ENCODE measurements at places on chromosomes 2 and 18.

DNA sequence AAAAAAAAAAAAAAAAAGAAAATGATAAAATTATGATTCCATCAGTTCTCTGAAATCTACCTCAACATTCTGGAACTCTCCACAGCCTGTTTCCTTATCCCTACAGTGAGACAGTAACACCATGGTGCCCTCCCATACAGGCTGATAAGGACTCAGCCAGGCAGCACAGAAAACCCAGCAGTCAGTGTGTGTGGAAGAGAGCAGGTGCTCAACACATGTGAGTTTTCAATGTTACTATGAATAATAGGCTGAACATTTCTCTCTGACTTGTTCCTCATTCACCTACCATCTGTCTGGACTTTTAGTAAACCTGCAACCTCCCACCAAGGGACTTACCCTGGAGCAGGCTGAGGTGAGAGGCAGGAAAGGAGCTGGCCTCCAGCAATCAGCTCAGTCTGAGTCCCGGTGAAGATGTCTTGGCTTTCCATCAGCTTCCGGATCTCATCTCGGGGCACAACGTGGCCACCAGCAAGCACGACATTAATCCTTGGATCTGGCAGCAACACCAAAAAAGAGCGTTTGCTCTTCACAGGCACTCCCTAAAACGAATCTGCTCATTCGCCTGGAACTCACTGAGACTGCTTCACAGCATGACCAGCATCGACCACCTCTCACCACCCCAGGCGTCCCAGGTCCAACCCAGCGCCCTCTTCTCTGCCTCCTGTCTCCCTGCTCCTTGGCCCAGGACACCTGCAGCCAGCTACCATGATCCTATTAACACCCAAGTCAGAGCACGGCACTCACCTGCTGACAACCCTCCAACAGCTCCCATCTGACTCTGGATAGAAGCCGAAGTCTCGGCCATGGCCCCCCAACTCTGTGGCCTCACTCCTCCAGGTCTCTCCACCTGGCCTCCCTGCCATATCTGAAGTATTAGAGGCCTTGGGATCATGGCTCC lies 16.5 kb downstream of the PASK start:
- DNase-seq: no peak

GRCh38 chr2:21890041-21890440 lies 766.3 kb downstream of the TDRD15 start:
- DNase-seq: no peak

DNA sequence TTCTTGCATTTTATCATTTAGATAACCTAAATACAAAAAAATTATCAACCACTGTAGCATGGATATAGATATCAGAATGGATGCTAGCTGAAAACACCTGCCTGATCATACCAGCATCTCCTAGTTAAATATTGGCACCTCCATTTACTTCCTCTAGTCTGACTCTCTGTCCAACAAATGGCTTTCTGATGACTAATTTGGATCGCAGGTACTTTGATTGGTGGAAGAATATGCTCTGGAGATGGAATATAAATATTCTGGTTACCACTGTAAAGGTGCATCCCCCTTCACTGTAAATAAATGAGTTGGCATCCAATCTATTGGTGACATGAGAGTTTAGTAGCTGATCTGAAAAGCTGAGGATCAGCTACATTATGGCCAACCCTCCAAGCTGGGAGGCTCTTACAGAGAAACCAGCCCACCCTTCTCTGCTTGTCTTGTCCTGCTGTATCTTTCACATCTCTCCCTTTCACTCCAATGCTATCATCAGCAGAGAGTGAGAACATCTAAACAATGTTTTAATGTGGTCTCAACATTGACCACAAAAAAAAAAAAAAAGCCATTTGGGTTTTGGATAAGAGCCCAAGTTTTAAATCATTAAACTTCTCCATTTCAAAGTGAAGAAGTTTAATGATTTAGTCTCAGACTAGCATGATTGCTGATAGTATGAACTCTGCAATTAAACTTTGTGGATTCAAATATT lies 90.5 kb downstream of the PMAIP1 start:
- no peak for DNase-seq

- no peak for DNase-seq
These were observed 26.7 kb downstream of the ZBTB14 start for GRCh38 chr18:5268874-5269273.

DNA sequence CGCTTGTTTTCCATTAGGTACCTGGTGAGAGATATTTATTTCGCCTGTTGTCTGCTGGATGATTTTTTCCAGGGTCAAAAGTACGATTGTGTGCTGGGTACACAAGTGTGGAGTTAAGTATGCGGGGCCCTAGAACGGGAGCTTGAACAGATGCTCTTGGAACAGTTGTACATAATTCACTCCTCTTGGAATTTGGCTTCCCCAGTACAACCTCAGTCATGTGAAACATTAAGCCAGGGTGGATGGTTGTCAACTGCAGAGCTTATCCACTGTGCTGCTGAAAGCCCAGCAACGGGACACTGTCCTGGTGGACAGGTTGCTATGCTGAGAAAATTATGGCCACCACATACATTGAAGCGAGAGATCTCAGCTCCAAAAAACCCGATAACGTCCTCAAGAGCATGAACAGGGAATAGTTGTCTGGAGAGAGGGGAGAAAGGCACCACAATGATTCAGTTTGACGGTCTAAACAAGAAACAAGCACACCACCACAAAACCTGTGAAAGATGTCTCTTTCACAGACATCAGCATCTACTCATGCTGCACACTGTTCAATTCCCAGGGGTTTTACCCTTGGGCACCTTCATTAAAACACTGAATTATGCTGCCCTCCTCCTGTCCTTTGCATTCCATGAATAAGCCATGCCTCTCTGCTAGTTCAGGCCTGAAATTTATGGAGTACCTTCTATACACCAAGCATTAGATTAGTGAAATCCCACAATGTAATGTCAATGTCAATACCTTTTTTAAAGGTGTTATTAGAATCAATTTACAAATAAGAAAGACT lies 176.8 kb upstream of the TRIB2 start:
- no peak for DNase-seq

DNA sequence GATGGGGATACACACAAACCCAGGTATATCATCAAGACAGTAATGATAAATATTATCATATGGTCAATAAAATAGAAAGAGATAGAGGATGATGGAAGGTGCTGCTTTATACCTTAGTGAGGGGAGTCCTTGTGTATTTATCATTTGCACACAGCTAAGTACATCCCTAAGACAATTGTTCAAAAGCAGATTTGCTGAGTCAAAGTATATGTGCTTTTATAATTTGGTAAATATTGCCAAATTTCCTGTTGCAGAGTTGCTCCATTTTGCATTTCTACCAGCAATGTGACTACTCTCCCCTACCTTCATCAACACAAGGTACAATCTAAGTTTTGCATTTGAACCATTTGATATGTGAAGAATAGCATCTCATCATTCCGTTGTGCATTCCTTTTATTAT lies 22.6 kb upstream of the PLEK start:
- no peak for DNase-seq

GRCh38 chr2:30663321-30663720 lies 143.9 kb downstream of the CAPN13 start:
- no peak for DNase-seq

DNA sequence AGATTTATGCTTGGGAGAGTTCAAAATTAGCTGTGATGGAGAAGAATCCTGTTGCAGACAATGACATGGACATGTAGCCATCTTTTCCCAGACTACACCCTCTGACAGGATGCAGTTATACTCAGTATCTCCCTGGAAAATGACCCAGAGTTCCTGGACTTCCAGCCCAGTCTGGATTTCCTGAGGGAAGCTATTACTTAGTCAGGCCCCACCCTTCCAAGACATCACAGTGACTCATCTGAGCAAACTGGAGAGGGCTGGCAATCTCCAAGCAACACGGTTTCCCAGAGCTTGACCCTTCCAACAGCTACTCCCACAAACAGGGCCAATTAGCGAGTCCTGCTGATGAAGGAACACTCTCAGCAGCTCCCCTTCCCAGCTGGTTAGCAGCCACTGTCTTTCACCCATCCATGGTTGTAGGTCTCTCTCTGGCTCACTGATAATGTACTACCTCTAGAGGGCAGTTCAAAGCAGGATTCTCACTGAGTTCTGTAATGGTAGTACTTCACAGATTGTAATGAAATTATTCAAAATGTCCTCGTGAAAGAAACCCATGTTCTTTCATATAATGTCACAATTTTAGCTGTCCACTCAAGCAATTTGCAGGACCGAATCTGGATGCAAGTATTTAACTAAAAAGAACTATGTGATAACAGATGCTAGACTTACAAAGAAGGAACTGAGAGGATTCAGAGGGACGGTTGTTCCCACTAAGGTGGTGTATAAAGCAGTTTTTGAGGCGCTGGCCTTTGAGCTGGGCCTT lies 110.2 kb downstream of the MDH1 start:
- DNase-seq: no peak

GRCh38 chr18:2657788-2658458 lies 2.4 kb downstream of the SMCHD1 start:
- no peak for DNase-seq

- DNase-seq: no peak
These were observed 42.9 kb downstream of the TMEFF2 start for GRCh38 chr2:192151853-192152252.

DNA sequence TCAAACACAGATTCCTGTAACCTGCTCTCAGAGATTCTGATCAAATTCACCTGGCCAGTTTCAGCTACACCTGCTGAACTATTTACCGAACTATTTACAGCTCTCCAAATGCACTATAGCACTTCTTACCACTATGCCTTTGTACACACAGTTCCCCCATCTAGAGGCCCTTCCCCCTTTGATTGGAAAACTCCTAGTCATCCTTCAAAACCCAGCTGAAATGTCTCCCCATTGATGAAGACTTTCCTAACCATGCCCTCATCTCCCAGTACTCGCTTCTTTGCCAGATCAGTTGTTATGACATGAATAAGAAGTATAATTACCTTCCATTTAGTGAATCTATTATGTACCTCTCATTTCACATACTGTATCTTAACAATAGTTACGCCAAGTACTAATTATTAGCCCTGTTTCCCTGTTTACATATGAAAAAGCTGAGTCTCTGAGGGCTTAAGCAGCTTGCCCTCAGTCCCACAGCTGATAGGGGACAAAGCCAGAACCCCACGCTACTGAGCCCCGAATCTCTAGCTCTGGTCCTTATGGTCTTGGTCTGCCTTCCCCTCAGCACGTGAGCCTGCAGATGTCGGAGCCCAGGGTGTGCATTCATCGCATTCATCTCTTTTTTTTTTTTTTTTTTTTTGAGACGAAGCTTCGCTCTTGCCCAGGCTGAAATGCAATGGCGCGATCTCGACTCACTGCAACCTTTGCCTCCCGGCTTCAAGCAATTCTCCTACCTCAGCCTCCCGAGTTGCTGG lies 64.7 kb upstream of the ASAP2 start:
- DNase-seq: no peak

DNA sequence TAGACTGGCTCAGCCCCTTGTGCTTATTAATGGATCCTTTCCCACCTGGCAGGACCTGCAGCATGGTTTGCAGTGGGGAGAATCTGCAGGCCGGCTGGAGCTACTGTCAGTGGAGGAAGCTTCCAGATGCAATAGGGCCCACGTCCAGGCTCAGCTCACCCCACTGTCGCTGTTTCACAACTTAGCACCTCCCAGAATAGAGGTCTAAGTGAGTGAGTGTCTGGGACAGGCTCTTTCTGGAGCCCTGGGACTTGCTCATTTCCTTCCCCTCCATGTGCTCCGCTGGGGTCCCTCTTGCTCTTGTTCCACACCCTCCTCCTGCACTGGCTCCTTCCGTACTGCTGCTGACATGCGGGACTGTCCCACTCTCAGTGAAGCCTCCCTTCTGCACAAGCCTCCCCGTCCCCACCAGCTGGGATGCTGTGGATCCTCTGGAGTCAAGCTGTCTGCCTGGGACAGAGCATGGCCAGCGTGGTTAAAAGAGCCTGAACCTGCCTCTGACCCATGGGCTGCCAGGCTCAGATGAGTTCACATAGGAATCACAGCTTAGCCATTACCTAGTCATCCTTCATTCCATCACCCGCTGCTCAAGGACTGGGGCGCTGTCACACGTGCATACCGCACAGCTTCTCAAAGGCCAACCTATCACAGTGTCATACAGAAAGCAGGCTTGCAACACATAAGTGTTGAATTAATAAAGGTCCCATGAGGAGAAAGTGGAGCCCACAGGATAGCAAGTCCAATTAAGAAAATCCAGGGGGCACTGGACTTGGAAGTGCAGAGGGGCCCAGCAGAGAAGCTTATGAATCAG lies 135.9 kb downstream of the ACKR3 start:
- no peak for DNase-seq

DNA sequence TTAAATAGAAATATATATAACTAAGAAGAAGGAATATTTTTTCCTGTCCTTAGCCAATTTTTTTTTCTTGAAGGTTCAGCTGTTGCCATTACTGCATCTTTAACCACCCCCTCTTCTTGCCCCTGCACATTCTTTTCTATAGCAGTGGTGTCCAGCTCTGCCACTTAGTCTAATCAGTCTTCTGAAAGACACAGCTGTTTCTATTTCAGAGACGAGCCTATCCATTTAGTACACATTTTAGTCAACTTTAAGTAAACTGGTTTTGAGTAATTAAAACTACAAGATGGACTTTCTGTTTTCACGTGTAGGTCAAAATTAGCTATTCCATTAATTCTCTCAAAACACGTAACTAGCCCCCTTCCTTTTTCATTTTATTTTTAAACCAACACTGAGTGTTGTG lies 21.0 kb downstream of the SPOPL start:
- DNase-seq: no peak

DNA sequence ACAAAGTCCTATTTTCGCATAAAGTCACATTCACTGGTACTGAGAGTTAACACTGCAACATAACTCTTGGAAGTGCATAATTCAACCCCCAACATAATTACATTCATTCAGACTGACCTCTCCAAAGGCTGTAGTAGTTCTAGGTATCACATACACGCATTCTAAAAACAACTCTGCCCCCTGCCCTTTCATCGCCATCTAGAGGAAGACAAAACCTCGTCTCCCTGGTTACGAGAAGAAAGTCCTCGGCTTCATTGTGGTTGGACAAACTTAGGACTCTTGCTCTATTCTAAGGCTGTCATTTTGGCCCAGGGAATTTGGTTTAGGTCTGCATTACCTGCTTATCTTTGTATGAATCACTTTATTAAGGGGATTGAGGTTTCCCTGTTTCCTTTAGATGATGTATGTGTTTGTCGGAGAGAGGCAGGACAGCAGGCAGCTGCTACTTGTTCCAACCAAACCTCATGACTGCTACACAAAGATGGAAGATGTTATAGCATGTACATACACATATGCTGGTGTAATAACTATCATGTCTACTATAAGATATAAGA lies 215.4 kb upstream of the NRXN1 start:
- no peak for DNase-seq

DNA sequence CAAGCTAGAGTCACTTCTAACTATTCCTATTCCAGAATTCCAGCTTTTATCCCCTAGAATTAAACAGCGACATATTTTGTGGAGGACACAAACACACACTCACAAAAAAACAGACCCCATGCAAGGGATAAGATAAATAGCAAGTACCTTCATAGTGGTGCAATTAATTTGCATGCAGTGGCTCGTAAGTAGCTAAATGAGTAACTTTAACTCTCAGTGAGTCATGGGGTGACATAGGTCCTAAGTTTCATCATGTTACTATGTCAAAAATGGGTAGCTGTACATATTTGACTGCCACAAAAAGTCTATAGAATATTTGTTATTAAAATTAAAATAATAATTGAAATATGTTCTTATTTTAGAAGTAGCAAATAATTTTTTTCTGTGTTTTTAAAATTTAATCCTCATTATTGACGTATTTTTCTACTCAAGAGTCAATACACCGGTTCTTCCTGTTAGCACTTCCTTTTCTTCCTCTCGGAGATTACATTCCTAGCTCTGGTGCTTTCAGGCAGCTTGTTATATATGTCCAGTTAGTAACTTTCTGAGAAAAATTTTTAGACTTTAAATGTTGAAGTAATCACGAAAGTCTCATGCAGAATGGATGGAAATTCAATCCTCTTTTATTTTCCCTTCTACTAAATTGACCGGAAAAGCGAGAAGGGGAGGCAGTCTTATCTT lies 247.0 kb downstream of the KCNH7 start:
- no peak for DNase-seq
